OCI-LY7 (cell line): ENCODE measurements at places on chromosomes 6 and 20.

GRCh38 chr6:30647242-30648116, 546 bp downstream of the C6orf136 start:
- peak; percentile 81 for DNase-seq

GRCh38 chr6:53718597-53719460, 53.3 kb upstream of the KLHL31 start:
- peak; percentile 71 for DNase-seq

DNA sequence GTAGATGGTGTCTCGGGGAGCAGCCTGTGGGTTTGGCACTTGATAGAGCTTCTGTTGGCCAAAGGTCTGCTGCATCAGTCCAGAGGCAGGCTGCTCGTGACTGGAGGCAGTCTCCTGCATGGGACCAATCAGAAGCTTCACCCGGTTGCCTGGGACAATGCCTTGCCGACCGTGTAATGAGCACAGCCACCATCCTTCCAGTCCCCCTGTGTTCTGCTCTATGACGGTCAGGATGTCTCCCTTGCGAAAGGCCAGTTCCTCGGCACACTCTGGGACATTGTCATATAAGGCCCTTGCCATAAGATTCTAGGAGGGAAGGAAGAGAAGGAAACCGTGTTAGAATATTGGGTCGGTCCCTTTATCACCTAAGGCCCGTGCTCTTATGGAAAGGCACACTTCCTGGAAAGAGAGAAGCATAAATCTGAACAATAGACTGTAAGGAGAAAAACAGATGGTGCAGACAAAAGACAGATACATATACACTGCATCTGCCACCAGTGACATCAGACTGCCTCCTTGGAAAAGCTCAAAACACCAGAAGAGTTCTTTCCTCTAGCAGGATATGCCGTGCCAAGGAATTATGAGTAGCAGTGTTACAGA, 18.9 kb downstream of the NEDD9 start:
- no peak for DNase-seq

DNA sequence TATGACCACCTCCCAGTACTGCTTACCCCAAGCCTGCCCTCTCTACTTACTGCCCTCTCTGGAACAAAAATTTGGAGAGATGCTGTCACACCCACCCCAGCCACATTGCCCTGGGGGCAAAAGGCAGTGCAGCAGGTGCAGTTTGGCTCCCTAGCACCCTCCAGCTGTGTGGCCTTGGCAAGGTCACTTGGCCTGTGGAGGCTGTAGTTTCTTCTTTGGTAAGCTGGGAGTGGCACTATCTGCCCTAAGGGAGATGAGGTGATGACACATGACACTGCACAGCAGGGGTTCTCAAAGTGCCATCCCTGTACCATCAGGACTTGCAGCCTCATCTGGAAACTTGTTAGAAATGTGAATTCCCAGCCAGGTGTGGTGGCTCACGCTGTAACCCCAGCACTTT, 44.8 kb downstream of the TAF8 start:
- DNase-seq, result no peak

DNA sequence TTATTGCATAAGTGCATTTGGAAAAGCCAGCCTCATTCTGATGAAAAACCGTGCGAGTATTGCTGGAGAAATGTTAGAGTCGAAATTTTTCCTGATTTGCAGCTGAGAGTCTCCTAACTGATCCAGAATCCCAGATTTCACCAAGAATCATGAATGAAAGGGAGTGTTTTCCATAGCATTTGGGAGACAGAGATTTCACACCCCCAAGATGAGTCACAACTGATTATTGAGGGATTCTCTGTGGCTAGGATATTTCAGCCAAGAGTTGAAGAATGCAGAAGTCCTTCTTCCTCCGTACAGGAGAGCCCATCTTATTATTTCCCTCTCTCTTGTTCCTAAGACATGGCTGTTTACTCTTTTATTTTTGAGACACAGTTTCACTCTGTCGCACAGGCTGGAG, 82.2 kb upstream of the SALL4 start:
- no peak for DNase-seq

DNA sequence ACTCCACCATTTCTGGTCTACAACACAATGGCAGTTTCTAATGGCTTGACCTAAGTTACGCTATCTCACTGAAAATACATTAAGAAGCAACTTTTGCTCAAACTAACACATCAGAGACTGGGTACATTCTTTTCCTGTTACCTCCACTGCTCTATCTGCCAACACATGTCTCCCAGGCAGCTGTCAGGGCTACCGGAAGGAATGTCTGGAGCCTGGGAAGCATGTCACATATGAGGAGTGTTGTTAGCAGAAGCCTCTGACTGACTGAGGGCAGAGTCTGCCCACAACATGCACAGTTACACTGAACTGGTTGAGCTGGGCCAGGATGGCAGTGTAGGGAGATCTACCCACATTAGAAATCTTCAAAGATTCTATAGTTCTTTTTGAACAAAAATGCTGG, 264.5 kb downstream of the KIF16B start:
- no peak for DNase-seq

GRCh38 chr20:52936351-52937340, 35.5 kb upstream of the TSHZ2 start:
- DNase-seq, result no peak

DNA sequence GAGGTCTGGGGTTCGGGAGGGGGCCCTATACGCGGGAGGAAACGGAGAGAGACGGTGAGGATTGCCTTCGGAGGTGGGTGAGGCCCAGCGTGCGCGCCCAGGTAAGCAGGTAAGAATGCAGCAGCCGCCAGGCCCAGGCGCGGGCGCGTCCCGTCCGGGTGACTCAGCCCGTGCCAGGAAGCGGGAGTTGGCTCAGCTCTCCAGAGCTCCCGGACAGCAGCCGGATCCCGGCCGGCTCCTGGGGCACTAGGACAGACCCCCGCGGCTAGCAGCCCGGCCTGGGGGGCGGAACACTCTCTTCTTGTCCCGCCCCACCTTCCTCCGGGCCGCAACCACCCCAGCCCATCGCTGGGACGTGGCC, 1.5 kb upstream of the MDFI start:
- no peak for DNase-seq

- DNase-seq, result no peak
Measured at GRCh38 chr6:97864826-97865225, 581.8 kb upstream of the MMS22L start.

DNA sequence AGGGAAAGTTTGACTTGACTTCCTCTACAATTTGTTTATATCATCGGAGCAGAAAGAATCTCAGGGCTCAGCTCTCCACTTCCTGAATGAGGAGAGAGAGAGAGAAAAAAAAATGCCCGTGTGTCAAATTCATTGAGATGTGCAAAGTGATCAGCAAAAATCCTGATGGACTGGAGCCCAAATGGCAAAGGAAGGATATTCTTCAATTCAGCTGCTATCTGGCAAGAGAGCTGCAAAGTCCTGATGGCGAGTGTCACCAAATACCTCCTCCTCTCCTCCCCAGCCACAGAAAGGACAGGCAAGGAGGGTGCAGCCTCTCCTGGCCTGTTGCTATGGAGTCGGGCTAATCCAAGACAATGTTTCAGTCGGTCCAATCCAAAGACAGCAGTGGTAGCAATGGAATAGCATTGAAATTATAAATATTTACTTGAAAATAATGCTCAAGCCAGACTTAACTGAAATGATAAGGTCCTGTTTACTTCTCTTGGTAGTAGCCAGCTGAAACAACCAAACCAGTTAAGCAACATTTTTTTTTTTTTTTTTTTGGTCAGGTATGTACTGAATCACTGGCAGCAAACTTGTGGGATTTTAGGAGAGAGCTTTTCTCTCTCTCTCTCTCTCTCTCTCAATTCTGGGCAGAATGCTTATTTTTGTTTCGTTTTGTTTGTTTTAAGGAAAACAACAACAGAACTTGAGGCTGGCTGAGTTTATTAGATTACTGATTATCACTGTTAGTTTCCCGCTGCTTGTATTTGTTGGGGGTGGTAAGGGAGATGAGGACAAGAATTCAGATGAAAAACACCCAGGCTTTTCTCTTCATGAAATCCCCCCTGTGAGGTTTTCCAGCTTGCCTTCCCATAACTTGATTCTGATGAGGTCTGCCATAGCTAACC, 204.2 kb downstream of the BCAS1 start:
- DNase-seq, result peak; percentile 71

DNA sequence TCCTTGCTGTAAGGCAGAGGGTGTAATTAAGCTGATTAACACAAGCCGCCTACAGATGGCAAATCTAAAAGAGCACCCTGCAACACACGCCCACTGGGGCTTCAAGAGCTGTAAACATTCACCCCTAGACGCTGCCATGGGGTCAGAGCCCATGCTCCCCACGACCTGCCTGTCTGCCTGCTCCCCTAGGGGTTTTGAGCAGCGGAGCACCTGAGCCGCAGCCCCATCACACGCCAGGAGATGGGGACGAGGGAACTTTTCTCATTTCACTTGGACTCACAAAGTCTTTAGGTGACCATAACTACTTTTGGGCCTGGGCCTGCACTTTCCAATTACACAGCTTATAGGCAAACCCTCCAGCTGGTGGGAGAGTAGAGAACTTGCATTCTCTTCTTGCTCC, 99.0 kb upstream of the SOX4 start:
- no peak for DNase-seq

- DNase-seq, result no peak
Measured at GRCh38 chr6:41739041-41739440, 3.6 kb upstream of the TFEB start.

- no peak for DNase-seq
Measured at GRCh38 chr20:51756653-51757052, 11.5 kb downstream of the ATP9A start.

DNA sequence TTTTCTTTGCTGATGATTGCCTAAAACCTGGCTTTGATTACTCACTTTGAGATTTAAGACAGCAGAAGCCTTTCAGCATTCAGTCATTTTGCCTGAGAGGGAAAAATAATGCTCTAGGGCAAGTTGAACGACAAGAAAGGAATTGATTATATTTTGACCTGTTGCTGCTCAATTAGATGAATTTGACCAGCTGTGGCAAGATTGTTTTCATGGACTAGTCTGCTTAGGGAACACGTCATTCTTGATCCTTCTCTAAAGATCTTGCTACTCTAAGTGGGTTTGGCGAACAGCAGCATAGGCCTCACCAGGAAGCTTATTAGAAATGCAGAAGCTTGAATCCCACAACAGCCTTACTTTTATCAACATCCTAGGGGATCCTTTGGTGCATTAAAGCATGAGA, 59.7 kb upstream of the PHACTR1 start:
- DNase-seq, result no peak

DNA sequence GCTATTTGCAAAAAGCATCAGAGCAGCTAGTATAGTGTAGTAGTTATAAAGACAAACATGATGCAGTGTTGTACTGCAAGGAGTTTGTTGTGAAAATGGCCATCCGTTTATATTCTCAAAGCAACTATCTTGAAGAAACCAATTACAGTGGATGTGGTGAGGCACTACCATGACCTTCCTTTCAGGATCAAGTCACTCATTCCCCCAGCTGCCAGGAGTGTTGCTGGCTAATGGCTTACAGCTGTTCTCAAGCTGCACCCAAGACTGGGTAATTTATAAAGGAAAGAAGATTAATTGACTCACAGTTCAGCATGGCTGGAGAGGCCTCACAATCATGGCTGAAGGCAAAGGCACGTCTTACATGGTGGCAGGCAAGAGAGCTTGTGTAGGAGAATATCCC, 29.0 kb downstream of the ADGRF4 start:
- no peak for DNase-seq
